ENCODE measurements at places on chromosomes 3 and 15. TPM values are rescaled to one million over a fixed set of nuclear protein-coding genes. Genes with fewer than 3 reads are reported as not detected.

The REC114 gene
- not detected for total RNA-seq

The ERC2 gene
- total RNA-seq, result not detected

The TERB2 gene
- total RNA-seq, result not detected

The POTEB2 gene
- total RNA-seq, result not detected

The SLC6A20 gene
- not detected for total RNA-seq

The CCDC54 gene
- total RNA-seq, result not detected

The MAGI1 gene
- total RNA-seq, result not detected

The SLC7A14 gene
- total RNA-seq, result not detected

The PLS1 gene
- 0.66 TPM for total RNA-seq

The SH3GL3 gene
- total RNA-seq, result not detected

Data from activated B cell treated with CpG ODN at 0.5 μM for 24 hours (primary cell).